SIG-M5 (cell line): ENCODE measurements at places on chromosomes 7 and 10.

GRCh38 chr7:127840226-127840951 lies 188.4 kb downstream of the SND1 start:
- no peak for DNase-seq

- DNase-seq, result no peak
Observed at GRCh38 chr10:128973221-128973620, 493.8 kb upstream of the MGMT start.

DNA sequence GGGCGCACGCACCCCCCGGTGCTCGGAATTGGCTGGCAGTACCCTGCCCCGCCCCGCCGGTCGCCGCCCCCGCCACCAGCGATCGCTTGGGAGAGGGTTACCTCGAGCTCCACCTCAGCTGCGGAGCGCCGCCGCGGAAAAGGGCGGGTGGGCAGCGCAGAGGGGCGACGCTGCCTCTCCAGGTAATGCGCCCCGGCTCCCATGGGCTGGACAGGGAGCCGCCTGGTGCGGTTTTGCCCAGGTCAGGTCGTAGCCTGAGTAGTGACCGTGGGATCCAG lies 1.3 kb downstream of the PFKFB3 start:
- DNase-seq, result no peak

DNA sequence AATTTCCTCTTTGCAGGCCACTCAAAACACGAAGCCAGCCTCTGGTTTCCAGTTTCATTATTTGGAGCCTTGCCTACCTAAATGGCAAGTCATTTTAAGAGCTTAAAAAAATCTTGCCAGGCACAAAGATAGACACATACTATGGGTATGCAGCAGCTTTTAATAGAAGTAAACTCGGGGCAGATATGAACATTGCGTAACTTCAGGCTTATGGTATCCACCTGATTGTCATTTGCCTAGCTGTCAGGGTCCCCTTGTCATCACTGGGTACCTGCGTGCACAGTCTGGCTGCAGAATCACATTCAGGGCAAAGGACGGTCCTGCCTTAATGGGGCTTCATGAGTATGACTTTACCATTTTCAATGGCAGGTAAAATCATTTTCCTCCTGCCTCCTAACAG lies 466.1 kb upstream of the NRP1 start:
- no peak for DNase-seq

- DNase-seq, result no peak
Observed at GRCh38 chr10:110170142-110170971, 37.0 kb upstream of the MXI1 start.

DNA sequence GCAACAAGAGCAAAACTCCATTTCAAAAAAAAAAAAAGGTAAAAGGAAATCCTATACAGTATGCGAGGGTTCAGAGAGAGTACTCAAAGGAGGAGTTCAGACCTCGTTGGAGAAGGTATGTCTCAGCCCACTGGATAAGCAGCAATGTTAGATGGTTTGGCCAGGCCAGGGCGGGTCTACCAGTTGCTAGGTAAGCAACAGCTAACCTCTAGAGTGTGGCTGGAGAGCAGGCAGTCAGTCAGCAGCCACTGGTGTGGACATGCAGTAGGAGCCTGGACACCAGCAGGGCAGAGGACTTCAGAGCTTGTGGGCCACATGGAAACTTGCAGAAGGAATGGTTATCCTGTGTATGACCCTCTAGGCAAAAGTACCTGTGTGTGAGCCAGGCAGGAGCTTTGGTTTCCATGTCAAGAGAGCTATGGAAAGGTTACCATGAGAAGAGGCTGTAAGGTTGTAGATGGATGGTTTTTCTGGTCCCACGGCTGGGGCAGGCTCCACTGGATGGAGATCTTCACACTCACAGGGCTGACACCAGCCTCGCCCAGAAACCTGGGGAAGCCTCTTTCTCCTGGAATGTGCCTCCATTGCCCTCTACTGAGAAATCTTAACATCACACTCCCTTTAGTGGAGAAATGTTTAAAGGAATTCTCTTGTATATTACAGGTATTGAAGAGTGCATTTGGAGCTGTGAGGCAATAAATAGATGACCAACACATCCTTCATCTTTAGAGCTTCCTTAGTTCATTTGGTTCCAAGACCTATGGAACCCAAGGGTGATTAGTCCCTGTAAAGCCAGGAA lies 63.6 kb downstream of the CCDC186 start:
- no peak for DNase-seq

DNA sequence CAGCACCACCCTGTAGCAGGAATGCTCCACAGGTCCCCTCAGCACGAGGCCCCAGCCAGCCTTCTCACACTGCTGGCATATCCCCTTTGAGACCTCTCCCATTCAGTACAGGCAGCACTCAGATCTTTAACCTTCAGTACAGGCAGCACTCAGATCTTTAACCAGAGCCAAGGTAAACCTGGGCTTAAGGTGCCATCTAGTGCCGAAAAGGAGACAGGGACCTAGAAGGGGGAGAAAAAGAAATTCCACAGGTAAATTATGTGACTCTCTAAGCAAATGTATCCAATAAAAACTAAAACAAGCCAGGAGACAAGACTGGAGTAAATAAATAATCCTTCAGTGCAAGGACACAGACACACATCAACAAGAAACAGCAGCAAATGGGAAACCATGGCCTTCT lies 358.6 kb downstream of the PTPRN2 start:
- no peak for DNase-seq

DNA sequence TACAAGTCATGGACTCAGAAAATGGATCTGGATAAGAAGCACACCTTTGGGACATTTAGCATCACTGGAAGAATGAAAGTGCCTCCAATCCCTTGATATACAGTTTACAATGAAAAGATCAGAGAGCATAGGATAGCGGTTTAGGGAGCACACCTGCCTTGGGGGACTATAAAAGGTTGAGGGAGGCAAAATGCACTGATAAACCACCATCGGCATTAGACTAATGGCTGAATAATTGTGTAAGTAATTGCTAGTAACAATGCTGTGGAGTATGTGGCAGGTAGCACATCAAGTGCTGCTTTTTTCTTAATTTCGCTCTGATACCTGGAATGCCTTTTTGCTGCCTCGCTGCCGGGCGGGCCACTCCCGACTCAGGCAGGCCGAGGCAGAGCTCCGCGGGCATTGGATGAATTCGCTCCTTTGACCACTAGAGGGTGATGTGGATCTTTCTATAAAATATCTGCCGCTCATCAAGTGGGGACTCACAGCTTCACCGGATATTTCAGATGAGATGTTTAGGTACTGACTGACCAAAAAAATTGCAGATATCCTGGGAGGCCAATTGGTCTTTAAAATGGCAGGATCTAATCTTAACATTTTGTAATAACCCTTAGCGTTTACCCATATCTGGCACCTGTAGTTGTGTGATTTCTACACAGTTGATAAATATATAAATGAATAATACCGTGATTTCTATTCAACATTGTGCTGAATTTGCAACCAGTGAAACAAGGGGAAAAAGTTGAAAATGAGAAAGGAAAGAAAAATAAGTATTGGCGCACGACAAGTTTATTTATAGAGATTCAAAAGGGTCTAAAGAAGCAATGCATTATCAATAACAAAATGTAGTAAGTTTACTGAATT lies 116.8 kb upstream of the PRSS1 start:
- DNase-seq, result no peak

GRCh38 chr7:22598318-22598920 lies 98.4 kb upstream of the STEAP1B start:
- no peak for DNase-seq
